ENCODE measurements at places on chromosomes 4 and X.

DNA sequence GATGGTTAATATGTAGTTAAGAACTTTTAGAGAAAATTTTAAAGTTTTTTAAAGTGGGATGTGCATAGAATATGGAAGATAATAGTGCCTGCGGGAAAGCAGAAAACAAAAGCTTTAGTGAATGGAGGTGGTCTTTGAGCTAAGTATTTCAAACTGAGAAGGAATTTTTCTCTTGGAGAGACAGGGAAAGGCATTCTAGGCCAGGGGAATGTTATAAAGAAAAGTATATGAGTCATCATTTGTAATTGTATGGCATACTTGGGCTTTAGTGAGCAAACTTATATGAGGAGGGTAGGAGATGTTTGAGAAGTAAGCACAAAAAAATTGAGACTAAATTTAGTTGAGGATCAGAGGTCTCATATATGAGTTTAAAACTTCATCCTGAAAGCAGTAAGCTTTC, 467.0 kb downstream of the PPARGC1A start:
- no peak overlapping the region for H3K4me3 ChIP-seq
- H3K4me1 ChIP-seq: no peaks in the 10 kb centered on the region
- no peaks in the 10 kb centered on the region for H3K27me3 ChIP-seq
- H3K36me3 ChIP-seq: no peaks in the 10 kb centered on the region
- no peak for DNase-seq
- H3K27ac ChIP-seq: no peak overlapping the region

GRCh38 chrX:141175786-141176185, 1.1 kb downstream of the LDOC1 start:
- DNase-seq: no peak
- no peaks in the 10 kb centered on the region for H3K27me3 ChIP-seq
- H3K4me1 ChIP-seq: no peaks in the 10 kb centered on the region
- peak overlapping the region; percentile 67 for H3K4me3 ChIP-seq

- H3K27me3 ChIP-seq: no peaks in the 10 kb centered on the region
- H3K36me3 ChIP-seq: no peaks in the 10 kb centered on the region
These were observed 7.3 kb upstream of the GUCY2F start for GRCh38 chrX:109489174-109489573.

GRCh38 chrX:55007656-55008055, 7.5 kb downstream of the APEX2 start:
- no peak overlapping the region for H3K27ac ChIP-seq
- no peaks in the 10 kb centered on the region for H3K4me1 ChIP-seq
- no peaks in the 10 kb centered on the region for H3K36me3 ChIP-seq
- no peaks in the 10 kb centered on the region for H3K27me3 ChIP-seq

DNA sequence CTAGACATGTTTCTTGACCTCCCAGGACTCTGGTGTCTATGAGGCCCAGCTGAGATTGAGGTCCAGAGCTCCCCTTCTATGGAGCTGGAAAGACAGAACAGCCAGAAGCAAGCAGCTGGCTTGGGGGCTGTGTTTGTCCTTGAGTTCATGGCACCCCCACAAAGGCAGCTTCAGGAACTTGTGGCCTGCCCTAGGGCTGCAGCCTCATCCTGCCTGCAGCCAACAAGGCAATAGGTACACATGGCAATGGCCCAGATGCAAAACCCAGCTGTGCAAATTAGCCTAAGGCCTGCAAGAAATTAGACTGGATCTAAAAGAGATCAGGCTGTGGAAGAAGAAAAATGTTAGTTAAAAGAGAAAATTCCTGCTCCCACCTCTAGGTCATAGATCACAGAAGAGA, 131.7 kb upstream of the NALF2 start:
- H3K36me3 ChIP-seq: no peaks in the 10 kb centered on the region
- H3K27ac ChIP-seq: no peak overlapping the region
- H3K4me1 ChIP-seq: no peaks in the 10 kb centered on the region
- no peak for DNase-seq
- no peaks in the 10 kb centered on the region for H3K27me3 ChIP-seq

- H3K27ac ChIP-seq: no peak overlapping the region
- no peak overlapping the region for H3K4me3 ChIP-seq
- DNase-seq: no peak
- no peaks in the 10 kb centered on the region for H3K27me3 ChIP-seq
- H3K36me3 ChIP-seq: no peaks in the 10 kb centered on the region
These were observed 50.8 kb upstream of the NAF1 start for GRCh38 chr4:163217505-163217904.

DNA sequence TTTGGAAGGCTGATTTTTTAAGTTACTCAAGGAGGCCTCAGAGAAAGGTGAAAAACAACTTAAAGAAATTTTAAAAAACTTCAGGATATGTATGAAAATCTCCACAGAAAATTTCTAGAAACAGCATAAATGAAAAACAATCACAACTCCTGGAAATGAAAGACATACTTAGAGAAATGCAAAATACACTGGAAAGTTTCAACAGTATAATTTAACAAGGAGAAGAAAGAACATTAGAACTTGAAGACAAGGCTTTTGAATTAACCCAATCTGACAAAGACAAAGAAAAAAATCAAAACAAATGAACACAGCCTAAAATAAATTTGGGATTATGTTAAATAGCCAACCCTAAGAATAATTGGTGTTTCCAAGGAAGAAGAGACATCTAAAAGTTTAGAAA, 300.5 kb downstream of the ANTXR2 start:
- H3K4me3 ChIP-seq: no peak overlapping the region
- H3K36me3 ChIP-seq: no peaks in the 10 kb centered on the region
- H3K27me3 ChIP-seq: no peaks in the 10 kb centered on the region
- DNase-seq: no peak
- no peaks in the 10 kb centered on the region for H3K4me1 ChIP-seq

DNA sequence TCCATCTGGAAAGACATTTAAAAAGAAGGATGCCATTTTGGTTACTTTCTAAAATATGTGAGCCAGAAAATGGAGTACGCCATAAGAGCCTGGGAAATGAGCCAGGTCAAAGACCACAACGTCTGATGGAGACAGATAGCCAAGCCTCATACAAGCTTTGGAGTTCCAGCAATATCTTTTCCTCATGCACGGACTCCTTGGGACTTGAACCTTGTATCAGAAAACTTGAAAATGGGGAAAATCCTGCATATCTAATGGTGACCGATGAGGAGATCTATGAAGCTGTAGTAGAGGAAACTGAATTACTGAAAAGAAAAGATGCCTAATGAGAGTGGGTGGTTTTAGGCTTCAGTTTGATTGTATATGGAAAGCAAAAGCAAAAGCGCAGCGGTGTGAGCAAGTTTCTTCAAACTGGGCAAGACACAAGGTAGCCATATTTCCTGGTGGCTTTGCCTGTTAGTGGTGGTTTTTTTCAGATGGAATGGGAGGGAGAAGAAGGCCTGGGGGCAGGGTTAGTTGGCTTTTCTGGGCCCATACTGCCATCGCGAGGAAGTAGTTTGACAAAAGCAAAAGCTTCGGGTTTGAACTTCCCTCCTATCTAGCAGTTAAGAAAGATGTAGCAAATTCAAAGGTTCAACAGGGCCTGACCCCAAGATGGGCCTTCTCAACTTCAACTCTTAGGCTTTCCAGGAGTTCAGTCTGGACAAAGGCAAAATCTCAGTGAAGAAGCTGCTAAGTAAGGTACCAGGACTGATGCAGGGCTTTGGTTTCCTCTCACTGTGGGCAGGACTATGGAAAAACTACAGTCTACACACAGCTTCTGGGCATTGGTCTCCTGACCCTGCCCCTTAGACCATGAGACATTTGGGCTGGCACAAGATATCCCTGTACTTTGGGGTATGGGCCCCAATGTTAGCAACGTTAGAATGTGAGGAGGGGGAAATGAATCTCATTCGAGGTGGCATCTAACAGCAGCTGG, 210.0 kb upstream of the STK26 start:
- peak overlapping the region; percentile 20 for H3K27ac ChIP-seq
- no peaks in the 10 kb centered on the region for H3K36me3 ChIP-seq
- H3K27me3 ChIP-seq: no peaks in the 10 kb centered on the region
- H3K4me3 ChIP-seq: no peak overlapping the region
- DNase-seq: peak; percentile 62

DNA sequence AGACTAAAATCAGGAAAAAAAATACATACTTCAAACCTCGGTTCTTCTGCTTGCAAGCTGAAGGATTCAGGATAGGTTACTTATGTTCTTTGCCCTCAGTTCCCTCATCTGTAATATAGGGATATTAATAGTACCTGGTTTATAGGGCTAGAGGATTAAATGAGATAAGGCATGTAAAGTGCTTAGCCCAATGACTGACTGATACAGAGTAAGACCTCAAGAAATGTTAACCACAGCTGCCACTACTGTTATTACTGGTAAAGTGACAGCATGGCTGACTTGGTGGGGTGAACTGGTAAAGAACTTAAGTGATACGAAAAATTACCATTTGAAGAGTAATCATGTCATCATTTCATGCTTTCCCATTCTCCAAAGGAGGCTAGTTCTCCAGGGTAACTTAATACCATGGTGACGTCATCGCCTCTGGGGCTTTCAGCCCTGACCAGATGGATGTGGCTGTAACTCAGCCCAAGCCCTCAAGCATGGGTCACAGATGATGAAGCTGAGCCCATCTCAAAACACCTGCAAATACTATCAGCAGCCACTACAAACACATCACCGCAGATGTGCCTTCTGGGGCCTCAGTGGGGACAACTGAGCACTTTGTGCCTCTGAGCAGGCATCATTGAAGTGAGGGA, 44.5 kb upstream of the SCML1 start:
- DNase-seq: peak; percentile 71
- H3K4me1 ChIP-seq: no peaks in the 10 kb centered on the region
- no peaks in the 10 kb centered on the region for H3K27me3 ChIP-seq
- no peak overlapping the region for H3K27ac ChIP-seq
- no peaks in the 10 kb centered on the region for H3K36me3 ChIP-seq
- H3K4me3 ChIP-seq: no peak overlapping the region

- H3K36me3 ChIP-seq: no peaks in the 10 kb centered on the region
- H3K27ac ChIP-seq: no peak overlapping the region
- H3K4me3 ChIP-seq: no peak overlapping the region
- H3K27me3 ChIP-seq: no peaks in the 10 kb centered on the region
- no peak for DNase-seq
These were observed 157.0 kb downstream of the TSPAN5 start for GRCh38 chr4:98501383-98501782.

- no peaks in the 10 kb centered on the region for H3K36me3 ChIP-seq
- peak; percentile 79 for DNase-seq
- peaks cover 2% of the 10 kb centered on the region for H3K27me3 ChIP-seq
- no peaks in the 10 kb centered on the region for H3K4me1 ChIP-seq
- no peak overlapping the region for H3K4me3 ChIP-seq
- H3K27ac ChIP-seq: no peak overlapping the region
These were observed 58.7 kb upstream of the DHX15 start for GRCh38 chr4:24642981-24643547.

DNA sequence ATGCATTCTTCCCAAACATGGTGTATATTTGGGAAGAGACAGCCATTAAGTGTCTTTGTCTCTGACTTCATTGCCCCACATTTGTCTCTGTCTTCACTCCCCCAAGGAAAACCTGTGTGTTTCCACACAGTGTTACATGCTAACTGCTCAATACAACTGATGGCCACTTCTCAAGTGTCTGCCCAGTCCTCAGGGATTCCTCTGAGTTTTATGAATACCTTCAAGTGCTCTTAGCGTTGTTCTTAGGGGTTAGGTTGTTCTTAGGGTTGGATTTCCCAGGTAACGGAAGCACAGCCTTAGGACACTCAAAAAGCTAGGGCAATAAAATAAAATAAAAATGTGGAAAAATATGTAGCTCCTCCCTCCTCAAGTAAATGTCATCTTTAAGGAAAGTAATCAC, 64.7 kb upstream of the PLAC8 start:
- H3K27ac ChIP-seq: no peak overlapping the region
- no peak overlapping the region for H3K4me3 ChIP-seq
- DNase-seq: no peak
- no peaks in the 10 kb centered on the region for H3K27me3 ChIP-seq

- no peaks in the 10 kb centered on the region for H3K36me3 ChIP-seq
- no peaks in the 10 kb centered on the region for H3K27me3 ChIP-seq
- DNase-seq: no peak
These were observed 25.6 kb upstream of the MXD4 start for GRCh38 chr4:2287594-2287915.

- no peak overlapping the region for H3K27ac ChIP-seq
- no peak overlapping the region for H3K4me3 ChIP-seq
- no peaks in the 10 kb centered on the region for H3K27me3 ChIP-seq
- no peak for DNase-seq
- H3K36me3 ChIP-seq: no peaks in the 10 kb centered on the region
These were observed 383.7 kb upstream of the MAGEB18 start for GRCh38 chrX:25754399-25754798.

GRCh38 chr4:2246384-2247127, 4.6 kb upstream of the HAUS3 start:
- no peaks in the 10 kb centered on the region for H3K27me3 ChIP-seq
- no peak overlapping the region for H3K4me3 ChIP-seq
- peaks cover 14% of the 10 kb centered on the region for H3K36me3 ChIP-seq
- no peak overlapping the region for H3K27ac ChIP-seq

DNA sequence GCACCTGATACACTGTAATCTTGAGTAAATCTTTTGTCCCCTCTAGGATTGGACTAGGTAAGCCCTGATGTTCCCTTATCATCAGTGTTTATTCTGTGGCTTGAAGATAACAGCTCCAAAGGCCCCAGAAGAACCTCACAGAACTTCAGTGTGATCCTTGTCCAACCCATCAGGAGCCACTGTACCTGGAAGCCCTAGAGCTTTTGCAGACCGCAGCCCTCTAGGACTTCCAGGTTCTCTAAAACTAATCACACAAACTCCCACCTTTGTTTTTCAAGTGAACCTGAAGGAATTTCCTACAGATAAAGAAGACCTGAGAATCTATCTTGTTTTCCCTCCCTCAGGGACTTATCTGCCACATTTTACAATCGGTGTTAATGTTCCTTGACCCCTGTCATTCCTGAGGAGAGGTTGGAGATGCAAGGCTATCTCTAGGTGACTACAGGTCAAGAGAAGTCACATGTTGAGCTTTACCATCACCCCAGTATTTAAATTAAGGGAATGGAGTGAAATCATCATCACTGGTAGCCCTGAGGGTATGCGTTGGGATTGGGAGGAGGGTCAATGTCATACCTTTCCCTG, 32.9 kb downstream of the LONRF3 start:
- no peaks in the 10 kb centered on the region for H3K36me3 ChIP-seq
- no peaks in the 10 kb centered on the region for H3K4me1 ChIP-seq
- H3K27me3 ChIP-seq: no peaks in the 10 kb centered on the region
- DNase-seq: no peak
- no peak overlapping the region for H3K4me3 ChIP-seq
- no peak overlapping the region for H3K27ac ChIP-seq
